Activated naive CD8-positive, alpha-beta T cell treated with anti-CD3 and anti-CD28 coated beads, Interleukin-2, amount 10 ng/mL, durations not matched to agents 7 days and 5 days (primary cell): ENCODE measurements at places on chromosomes 13 and 19. TPM values are rescaled to one million over a fixed set of nuclear protein-coding genes. Genes with fewer than 3 reads are reported as not detected.

DNA sequence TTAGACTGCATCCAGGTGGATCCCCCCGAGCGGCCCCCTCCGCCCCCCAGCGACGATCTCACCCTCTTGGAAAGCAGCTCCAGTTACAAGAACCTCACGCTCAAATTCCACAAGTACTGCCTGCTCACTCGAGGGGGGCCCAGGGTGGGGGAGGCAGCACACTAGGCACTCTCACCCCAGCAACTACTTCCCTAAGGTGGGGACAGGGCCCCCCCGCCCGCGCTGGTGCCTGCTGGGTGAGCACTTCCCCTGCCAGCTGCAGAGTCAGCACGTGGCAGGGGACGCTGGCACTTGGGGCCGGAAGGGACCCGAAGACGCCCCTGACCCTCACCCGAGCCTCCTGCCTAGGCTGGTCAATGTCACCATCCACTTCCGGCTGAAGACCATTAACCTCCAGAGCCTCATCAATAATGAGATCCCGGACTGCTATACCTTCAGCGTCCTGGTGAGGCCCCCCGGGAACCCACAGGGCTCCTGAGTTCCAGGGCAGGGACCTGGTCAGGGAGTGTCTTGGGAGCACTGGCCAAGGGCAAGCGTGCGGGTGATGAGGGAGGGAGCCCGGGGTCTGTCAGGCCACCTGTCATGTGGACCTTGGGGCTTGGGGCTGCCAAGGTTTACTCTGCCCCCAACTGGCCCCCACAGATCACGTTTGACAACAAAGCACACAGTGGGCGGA is 5.2 kb downstream of the MCOLN1 start:
- no peak overlapping the region for H3K4me3 ChIP-seq
- DNase-seq = no peak

DNA sequence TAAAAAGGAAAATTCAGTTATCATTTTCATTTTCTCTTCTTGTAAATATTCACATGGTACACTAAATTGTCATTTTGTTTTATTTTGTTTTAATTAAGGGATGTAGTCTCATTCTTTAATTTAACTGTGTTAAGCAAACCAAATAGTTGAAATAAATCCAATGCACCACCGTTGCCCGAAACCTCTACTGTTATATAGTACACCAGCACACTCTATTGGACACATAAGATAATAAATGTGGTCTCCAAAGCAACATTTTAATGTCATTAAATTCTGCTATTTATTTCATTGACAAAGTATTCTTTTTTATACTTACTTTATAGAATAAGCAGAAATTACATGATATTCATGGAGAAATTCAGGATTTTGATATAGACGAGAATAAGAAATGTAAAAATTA is 156.4 kb upstream of the FREM2 start:
- no peaks in the 10 kb centered on the region for H3K36me3 ChIP-seq
- no peak for DNase-seq
- H3K4me1 ChIP-seq = no peaks in the 10 kb centered on the region
- no peak overlapping the region for H3K4me3 ChIP-seq
- peaks cover 2% of the 10 kb centered on the region for H3K27me3 ChIP-seq
- H3K27ac ChIP-seq = no peak overlapping the region

DNA sequence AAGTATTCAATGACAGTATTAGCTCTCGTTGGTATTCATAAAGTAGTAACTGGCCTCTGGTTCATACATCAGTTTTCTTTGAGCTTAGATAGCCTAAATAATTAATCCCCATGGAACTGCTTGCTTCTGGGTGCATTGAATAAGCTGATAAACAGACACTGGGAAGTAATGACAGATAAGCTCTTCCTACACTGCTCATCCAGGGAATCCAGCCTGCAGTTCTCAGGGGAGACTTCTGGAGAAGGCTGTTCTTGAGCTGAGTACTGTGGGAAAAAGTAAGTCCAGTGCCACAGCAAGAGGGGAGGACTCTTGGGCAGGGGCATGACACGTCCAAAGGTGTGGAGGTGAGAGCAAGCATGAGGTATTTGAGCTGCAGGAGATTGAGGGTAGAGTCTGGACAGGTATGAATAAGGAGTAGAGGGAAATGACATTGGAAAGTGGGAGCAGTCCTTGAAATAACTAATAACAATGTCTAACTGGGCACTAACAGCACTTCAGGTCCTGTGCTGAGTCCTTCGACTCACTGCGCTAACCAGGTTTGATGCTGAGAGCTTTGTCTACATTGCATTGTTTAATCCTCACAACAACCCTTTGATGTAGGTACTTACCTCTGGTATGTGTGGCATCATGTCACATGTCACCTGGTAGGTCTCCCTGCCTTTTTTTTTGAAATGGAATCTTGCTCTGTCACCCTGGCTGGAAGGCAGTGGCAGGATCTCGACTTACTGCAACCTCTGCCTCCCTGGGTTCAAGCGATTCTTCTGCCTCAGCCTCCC is 7.2 kb downstream of the GARRE1 start:
- no peak overlapping the region for H3K27ac ChIP-seq
- H3K36me3 ChIP-seq = peaks cover 3% of the 10 kb centered on the region
- no peaks in the 10 kb centered on the region for H3K27me3 ChIP-seq
- H3K4me3 ChIP-seq = no peak overlapping the region
- peaks cover 6% of the 10 kb centered on the region for H3K4me1 ChIP-seq
- no peak for DNase-seq

The FREM2 gene
- total RNA-seq = not detected

The ZNF264 gene
- 55.9 TPM for total RNA-seq

The NCCRP1 gene
- total RNA-seq = not detected

DNA sequence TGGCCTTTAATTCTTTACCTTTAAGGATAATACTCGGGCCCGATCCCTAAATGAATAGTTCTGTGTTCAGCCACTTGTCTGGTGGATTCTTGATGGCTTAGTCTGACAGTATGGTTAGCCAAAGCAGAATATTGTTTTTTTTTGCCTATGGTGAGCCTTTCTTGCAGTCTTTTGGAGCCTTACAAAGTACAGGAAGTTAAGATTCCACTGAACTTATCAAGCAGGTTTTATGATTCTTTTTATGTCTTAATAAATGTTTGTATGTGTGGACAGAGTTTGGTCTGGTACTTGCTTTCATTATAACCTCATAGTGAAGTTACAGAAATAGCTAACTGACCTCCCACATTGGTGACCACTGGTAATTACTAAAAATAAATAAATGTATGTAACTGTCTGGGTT is 17.1 kb downstream of the PCCA start:
- DNase-seq = no peak
- H3K4me1 ChIP-seq = no peaks in the 10 kb centered on the region
- no peak overlapping the region for H3K4me3 ChIP-seq
- H3K36me3 ChIP-seq = peaks cover 13% of the 10 kb centered on the region
- no peak overlapping the region for H3K27ac ChIP-seq

- no peaks in the 10 kb centered on the region for H3K36me3 ChIP-seq
- H3K27ac ChIP-seq = no peak overlapping the region
- peaks cover 17% of the 10 kb centered on the region for H3K27me3 ChIP-seq
- DNase-seq = no peak
Measured at GRCh38 chr19:40959338-40959737, 31.7 kb upstream of the CYP2B6 start.

GRCh38 chr13:46860722-46861121 is 36.1 kb downstream of the HTR2A start:
- H3K4me3 ChIP-seq = no peak overlapping the region
- H3K36me3 ChIP-seq = no peaks in the 10 kb centered on the region
- no peak for DNase-seq
- H3K4me1 ChIP-seq = peaks cover 2% of the 10 kb centered on the region
- H3K27me3 ChIP-seq = peaks cover 15% of the 10 kb centered on the region
- no peak overlapping the region for H3K27ac ChIP-seq
